ENCODE measurements at places on chromosomes 16 and 17.

DNA sequence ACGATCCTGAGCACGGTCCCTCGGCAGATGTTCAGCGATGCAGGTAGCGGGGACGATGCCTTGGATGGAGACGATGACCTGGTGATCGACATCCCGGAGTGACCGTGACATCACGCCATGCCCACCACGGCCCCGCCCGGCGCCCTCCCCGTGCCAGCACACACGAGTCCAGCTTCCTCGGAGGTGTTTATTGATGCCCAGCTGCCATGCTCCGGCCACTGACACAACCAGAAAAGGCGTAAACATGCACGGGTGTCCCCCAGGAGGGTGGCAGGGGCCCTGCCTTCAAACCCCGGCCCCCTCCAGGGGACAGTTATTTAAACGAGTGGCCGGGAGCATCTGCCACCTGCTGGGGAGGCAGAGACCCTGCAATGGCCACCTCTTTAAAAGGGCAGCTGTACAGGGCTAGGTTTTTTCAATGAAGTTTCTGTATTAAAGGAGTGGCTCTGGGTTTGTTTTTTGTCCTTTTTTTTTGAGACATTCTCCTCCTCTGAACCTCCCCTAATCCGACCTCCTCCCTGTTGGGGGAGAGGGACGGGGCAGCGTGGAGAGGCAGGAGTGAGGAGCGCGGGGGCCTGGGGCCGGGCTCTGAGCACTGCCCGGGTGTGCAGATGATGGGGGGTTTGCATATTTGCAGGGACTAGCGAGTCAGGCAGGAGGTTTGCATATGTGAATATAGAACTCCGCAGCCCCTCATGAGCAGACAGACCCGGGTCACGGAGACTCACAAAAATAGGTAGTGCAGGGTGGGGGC is 5.3 kb downstream of the DOC2A start:
- DNase-seq, result peak; percentile 40

DNA sequence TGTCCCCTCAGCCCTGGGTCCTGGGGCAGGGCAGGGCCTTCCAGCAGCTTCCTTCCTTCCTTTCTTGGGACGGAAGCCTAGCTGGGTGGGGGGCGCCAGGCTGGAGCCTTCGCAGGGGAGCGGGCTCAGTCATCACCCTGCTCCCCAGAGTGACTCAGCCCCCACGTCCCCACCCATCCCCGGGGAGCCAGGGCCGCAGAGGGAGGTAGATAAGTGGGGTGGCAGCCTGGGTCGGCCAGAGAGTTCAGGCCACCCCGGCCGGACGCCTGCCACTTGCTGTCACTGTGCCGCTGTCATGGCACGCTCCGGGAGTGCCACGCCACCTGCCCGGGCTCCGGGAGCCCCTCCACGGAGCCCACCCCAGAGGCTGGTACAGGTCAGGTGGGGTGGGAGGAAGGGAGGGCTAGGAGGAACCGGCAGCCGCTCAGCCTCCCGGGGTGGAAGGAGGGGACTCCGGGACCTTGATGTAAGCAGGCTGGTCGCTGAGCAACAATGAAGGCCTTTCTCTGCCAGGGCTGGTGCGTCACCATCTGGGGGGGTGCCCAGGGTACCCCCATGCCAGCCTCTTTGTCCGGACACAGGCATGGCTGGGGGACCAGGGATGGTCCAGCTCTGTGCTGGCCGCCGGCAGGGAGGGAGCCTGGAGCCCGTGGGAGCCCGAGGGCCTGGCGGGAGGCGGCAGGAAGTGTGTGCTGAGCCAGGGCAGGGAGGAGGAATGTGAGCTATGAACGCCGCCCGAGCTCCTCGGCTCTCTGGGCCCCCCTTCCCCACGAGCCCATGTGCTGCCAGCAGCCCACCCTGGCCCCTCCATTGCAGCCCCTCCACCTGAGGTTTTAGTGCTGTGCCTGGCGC is 6.6 kb downstream of the NHERF2 start:
- DNase-seq, result no peak

DNA sequence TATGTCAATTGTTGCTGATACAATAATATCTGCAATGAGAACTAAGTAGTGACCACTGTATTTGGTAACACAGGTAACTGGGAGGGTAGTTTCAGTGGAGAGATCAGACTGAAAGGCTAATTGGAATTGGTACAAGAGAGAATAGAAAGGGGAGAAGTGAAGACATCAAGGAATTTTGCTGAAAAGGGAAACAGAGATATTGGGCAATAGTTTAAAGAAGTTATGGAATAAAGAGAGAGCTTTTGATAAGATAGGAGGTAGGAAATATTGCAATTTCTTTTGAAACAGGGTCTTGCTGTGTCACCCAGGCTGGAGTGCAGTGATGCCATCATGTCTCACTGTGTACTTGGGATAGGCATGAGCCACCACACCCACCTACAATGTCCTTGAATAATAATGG is 26.9 kb upstream of the CDH11 start:
- DNase-seq, result no peak

DNA sequence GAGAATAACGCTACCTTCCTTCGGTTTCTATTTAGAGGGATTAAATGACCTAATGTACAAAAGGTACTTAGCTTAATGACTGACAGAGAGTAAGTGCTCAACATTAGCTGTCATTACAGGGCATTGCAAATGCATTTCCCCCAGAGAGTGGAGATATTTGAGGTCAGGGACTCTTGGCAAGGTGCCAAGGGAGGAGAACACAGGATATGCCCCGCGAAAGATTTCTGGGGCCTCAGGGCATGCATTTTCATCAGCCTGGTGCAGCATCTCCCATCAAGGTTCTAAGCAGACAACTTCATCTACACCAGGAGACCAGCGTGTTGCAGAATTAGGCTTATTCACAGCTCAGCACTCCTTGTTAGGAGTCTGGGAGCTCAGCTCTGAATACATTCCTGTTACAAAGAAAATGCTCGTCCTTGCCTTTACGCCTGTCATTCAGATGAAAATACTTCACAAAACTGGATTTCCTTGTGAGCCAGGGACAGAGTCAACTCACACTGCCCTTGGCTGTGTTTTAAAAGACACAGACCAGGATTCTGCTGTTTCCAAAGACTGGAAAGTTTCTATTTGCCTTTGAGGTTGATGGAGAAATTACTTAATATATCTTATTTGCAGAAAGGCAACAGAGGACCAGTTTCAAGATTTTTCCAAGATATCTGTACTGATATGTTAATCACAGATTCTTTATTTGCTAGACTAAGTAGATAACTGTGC is 108.2 kb downstream of the VAT1L start:
- no peak for DNase-seq

GRCh38 chr17:34641368-34641767 is 62.0 kb downstream of the TMEM132E start:
- DNase-seq, result no peak
